ENCODE measurements at places on chromosomes 7 and 10.
A peak's percentile ranks its signal among the peaks of the same experiment; 100 is the strongest.

- DNase-seq, result no peak
Observed at GRCh38 chr10:63344269-63344668, 121.5 kb downstream of the JMJD1C start.

- DNase-seq, result no peak
Observed at GRCh38 chr7:55081068-55081467, 62.3 kb downstream of the EGFR start.

DNA sequence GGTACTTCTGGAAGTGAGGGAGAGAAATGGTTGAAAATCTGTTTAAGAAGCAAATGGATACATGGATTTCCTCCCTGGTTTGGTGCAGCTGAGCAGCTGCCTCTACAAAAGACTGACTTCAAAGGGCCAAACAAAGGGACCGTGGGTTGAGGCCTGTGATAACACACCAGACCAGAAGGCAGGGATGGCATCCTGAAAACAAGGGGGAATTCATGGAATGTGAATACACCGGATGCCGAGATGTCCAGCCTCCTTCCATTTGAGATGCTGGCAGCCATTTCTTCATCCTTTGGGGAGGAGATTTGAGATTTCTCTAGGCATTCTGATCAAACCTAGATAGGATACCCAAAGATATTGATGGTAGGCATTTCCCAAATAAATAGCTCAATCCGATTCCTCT, 36.9 kb downstream of the TAF3 start:
- DNase-seq, result peak; percentile 35

DNA sequence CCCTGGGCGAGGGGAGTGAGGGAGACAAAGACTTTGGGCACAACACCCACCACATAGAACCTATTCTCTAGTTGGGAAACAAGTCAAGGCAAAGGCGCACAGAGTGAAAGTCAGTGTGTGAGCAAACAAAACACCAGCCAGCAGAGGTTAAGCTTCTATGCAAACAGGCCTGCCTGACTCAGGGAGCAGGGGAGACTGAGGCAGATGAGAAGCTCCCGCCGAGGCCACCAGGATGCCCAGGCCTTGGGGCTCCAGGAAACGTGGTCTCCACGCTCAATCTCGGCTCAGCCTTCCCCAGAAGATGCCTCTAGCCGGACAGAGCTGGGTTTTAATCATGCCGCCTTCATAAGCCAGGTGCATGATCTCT, 74.1 kb upstream of the KCNMA1 start:
- DNase-seq, result no peak

DNA sequence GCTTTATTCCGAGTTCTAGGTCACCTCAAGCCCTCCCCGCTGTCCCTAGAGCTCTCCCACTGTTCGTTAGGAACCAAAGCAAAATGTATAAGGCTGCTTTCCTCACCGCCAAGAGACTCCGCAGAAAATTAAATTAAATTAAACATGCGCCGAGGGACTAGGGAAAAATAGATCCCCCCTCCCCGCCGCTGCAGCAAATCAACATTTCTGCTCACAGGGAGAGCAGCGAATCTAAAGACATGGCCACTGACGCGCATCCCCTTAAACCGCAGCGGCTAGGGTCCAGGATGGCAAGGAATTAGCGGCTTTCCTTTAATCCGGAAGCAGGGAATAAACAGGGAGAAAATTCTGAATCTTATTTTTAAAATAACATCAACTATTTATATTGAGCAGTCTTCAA, 7.6 kb downstream of the SP8 start:
- no peak for DNase-seq
